Epithelial cell of proximal tubule (primary cell): ENCODE measurements at places on chromosomes 7 and 10. TPM values are rescaled to one million over a fixed set of nuclear protein-coding genes. Genes with fewer than 3 reads are reported as not detected.

GRCh38 chr7:50591480-50592438 is 26.6 kb upstream of the DDC start:
- peak; percentile 52 for DNase-seq

NEURL1 gene
- 0.14 and 1.3 TPM in 2 replicates for total RNA-seq

DNA sequence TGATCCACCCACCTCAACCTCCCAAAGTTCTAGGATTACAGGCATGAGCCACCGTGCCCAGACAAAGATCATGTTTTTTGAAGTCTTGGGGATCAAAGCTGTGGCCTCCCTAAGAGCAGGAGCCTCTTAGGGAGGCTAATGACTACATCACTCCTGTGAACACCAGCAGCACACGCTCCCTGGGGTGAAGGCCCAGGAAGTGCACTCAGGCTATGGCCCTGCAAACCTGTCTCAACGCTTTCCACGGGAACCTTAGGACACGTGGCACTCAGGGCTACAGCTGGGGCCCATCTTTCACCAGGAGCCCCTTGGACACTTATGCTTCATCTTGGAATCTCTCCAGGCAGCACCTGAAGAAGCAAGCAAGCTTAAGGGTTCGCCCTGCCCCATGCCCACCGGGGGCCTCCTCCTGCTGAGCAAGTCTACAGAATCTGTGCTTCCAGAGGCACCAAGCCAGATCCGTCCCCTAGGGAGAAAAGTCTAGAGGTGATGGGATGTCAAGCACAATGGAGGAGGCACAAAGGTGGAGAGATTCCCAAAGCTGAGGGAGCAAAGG is 18.4 kb downstream of the VSTM4 start:
- DNase-seq: no peak

PPP1R17 gene
- not detected in 2 replicates for total RNA-seq

LUC7L2 gene
- 47.5 and 56.0 TPM in 2 replicates for total RNA-seq

DNA sequence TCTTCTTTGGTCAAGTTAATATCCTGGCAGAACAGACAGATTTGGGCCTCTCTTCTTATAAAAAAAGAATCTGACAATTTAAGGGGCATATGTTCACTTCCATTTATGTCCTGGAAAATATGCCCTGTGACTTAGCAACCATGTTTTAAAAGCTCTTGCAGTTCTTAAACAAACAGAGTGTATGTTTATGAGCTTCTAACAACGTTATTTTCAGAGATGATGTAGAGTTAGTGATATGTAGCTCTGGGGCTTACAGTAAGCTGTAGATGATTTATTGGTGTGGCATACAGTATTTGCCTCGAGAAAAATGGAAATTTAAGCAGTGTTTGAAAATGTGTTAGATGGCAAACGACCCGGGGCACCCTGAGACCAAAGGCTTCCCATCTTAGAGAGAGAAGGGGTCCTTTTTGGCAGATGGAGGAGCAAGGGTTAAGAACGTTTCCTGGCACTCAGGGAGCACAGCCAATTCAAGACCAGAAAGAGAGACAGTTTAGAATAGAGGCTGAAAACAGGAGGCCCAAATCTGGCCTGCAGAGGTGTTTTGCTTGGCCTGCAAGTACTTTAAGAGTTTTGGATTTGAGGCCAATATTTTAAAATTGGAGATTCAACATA is 397.5 kb downstream of the KCNMA1 start:
- DNase-seq: no peak

PTF1A gene
- total RNA-seq: not detected in 2 replicates
